Stimulated activated naive CD4-positive, alpha-beta T cell treated with Interleukin-2 at 50 U/mL for 16 hours (primary cell): ENCODE measurements at places on chromosomes 5 and 9.
A peak's percentile ranks its signal among the peaks of the same experiment; 100 is the strongest.

- DNase-seq = no peak
These were observed 81.8 kb downstream of the PRDM6 start for GRCh38 chr5:123170816-123171215.

GRCh38 chr9:98738741-98739140 lies 30.0 kb upstream of the GABBR2 start:
- DNase-seq = no peak

GRCh38 chr5:96657068-96657467 lies 5.1 kb upstream of the CAST start:
- peak; percentile 44 for DNase-seq

DNA sequence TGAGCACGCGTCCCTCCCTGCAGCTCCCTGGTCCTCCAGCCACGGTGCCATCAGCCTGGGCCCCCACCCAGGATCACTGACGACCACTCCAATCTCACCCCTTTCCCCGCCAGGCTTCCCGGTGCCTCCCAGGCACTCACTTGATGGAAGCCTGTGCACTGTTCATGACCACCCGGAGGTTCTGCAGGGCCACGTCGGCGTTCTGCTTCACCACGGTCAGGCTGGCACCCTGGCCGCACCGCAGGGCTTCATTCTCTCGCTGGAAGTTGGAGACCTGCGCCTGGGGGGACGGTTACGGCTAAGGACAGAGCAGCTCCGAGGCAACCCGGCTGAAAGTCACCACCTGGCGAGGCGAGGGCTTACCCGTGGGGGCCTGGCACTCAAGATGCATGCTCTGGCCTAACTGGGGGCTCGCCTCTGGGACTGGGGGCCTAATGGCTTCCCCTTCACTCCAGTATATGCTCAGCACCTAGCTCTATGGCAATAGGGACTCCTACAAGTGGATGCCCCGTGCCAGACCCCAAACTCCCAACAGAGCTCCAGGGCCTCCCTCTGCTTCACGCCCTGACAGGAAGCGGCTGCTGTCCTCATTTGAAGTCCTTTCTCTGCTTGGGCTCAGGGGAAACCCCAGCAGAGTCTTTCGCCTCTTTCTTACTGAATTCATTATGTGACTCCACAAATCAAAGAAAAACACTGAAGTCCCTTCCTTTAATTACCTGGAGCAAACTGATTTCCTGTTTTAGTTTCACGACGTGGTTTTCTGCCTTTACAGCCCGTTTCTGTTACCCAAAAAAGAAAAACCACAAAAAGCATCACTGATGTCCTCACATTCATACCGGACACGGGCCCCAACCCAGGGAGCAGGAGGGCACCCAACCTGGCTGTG lies 4.2 kb upstream of the SNAPC4 start:
- peak; percentile 36 for DNase-seq

- DNase-seq = no peak
These were observed 1083.4 kb upstream of the CDH18 start for GRCh38 chr5:21071421-21071820.

DNA sequence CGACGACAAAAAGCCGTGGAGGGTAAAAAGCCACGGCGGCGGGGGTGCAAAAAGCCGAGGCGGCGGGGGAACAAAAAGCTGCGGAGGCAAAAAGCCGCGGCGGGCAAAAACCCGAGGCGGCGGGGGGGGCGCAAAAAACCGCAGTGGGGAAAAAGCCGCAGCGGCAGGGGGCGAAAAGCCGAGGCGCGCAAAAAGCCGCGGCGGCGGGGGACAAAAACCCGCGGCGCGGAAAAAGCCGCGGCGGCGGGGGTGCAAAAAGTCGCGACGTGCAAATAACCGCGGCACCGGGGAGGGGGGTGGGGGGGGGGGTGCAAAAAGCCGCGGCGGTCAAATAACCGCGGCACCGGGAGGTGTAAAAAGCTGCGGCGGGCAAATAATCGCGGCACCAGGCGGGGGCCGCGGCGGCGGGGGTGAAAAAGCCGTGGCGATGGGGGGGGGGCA lies 511.5 kb downstream of the FOXD4L5 start:
- no peak for DNase-seq

GRCh38 chr9:20208961-20209371 lies 413.3 kb downstream of the MLLT3 start:
- no peak for DNase-seq

DNA sequence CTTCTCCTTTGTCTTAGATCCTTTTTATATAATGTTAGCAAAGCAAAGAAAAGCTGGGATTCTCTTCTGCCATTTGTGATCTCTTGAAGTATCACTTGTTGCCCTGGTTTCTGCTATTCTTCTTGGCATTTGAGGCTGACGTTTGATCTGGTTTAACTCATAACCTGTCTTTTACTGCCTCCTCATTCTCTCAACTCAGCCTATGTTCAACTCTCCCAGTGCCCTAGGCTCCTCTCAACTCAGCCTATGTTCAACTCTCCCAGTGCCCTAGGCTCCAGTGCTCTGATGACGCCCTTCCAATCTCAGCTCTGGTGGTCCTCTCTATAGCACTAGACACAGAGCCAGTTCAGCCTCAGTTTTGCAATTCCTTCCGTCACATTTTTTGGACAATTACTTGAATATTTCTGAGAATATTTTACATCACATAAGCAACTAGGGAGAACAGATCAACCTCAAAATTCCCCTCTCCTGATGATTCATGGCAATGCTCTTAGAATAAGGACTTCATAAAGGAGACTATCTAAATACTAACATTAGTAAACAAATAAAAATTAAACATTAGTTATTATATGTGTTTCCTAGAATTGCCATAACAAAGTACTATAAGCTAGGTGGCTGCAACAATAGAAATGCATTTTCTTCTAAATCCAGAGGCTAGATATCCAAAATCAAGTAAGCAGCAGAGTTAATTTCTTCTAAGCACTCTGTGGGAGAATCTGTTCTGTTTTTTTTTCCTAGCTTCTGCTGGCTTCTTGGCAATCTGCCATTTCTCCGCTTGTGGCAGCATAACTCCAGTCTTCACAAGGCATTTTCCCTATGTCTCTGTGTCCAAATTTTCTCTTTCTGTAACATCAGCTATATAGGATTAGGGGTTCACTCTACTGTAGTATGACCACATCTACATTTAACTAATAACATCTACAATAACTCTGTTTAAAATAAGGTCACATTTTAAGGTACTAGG lies 662.1 kb upstream of the FTMT start:
- no peak for DNase-seq

DNA sequence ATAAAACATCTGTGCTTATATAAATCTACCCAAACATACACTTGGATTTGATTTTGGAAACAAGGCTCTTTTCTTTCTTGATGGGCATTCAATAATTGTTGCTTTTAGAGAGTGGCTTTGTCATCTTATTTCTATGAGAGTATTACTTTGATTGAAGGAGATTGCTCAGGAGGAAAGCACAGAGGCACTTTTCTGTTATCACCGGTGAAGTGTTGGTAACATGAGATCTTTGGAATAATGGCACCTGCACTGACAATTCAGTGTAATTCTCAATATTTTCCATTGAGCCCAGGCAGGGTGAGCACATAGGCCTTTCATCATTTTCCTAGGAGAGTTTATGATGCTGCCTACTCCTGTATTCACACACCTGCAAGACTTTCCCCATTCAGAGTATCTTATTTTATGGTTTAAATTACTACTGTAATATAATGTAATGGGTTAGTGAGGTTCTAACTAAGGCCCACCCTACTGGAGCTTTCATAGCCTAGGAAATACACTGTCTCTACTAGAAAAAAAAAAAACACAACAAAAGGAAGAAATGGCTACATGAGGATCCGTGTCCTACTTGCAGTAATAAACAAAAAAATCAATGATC lies 244.3 kb downstream of the DENND1A start:
- DNase-seq = no peak

- no peak for DNase-seq
These were observed 255.4 kb upstream of the MVB12B start for GRCh38 chr9:126071076-126071750.

DNA sequence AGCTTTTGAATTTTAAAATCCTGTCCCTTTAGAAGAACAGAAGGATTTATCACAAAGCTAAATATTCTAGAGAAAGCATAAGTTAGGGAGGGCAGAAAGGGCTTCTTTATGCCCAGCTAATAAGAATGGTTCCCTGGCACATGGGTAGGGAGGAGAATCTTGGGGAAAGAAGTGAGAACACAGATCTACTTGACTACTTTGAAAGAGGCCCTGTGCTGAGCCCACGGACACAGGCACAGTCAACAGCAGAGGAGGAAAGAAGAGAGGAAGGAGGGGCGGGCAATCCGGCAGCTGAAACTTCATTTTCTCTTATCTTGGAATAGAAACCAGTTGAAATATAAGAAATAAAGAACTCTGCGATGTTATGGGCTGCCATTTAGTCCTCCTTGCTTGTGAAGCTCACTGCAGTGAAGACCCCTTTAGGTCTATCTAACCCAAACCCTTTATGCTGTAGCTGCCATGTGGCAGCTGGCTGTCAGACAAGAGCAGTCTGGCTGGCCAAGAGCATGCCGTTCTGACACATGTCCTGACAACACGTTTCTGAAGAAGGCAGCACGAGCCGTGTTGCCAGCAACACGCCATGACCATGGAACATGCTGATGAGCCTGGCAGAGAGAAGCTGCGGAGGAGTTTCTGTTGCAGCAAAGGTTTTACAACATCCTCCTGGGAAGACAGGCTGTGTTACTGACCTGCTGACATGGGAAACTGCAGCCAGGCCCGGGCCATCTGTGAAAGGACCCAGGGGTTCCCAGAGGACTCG lies 34.2 kb downstream of the ABLIM3 start:
- no peak for DNase-seq

DNA sequence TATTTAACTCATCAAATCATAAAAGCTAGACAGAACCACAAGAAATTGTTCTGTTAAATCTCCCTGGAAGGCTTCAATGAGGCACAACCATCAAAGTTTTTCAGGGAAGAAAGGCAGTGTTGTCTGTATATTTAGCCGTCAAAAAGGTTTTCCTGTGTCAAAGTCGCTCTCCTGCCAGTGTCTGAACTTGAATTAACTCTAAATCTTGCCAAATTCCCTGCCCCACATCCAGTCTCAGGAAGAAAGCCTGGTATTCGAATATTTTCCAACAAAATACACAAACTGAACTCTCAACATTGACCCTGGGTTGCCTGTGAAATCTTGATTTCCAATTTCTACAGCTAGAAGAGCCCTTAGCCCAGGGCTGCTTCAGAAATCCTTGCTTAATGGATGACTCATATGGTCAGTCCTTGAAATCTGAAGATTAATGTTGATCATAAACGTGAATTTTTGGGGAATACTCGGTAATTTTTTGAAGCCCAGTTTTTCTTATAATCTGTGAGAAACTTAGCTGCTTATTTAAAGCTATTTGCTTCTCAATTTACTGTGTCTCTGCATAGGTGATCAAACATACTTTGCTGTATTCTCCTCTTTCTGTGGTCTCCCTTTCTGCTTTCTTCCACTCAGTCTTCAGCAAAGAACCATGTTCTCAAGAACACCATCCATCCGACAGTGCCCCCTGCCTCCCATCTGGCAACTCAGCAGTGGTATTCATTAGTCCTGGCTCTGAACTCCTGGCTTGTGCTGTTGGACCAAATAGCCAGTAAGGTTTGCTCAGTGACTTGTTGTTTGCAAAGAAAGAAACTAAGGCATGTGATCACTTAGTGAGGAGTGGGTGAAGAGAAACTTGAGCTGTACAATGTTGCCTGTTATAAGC lies 58.9 kb downstream of the NREP start:
- no peak for DNase-seq

- DNase-seq = no peak
These were observed 834.2 kb upstream of the DMAC1 start for GRCh38 chr9:8633784-8634183.

- no peak for DNase-seq
These were observed 453.1 kb upstream of the RGMB start for GRCh38 chr5:98320343-98320742.
